ENCODE measurements at places on chromosomes 2 and 18.
A peak's percentile ranks its signal among the peaks of the same experiment; 100 is the strongest.

GRCh38 chr18:12315911-12316310 lies 7.9 kb downstream of the TUBB6 start:
- no peak for DNase-seq

DNA sequence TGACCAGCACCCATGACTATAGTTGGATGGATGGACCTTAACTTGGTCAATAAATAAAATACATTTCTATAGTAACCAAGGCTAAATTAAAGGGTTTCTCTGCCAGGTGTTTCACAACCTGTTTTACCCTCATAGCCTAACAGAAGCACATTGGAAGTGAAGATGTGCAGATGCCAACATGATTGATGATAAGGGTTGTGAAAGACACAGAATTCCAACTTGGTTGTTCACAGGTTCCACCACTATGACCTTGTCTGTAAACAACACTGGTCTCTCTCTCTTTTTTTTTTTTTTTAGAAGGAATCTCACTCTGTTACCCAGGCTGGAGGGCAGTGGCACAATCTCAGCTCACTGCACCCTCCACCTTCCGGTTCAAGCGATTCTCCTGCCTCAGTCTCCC lies 37.5 kb upstream of the PTH2R start:
- no peak for DNase-seq

DNA sequence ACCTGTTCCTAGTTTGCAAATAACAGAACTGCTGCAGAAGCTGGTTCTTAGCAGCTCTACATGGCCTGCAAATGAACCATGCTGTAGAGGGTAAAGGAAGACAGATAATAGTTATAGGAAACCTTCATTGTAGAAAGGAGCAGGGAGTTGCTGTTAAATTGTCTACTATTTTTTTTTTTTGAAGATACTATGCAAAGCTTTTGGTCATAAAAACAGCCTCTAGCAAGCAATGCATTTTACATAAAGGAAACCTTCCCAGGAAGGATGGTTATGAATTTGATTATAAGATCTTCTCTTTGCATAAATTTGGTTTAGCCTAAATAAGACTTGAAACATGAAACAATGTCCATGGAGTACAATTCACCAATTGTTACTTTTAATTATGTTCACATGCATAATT lies 793.4 kb downstream of the SLC4A3 start:
- no peak for DNase-seq

GRCh38 chr2:152428800-152429582 lies 94.0 kb downstream of the FMNL2 start:
- no peak for DNase-seq

DNA sequence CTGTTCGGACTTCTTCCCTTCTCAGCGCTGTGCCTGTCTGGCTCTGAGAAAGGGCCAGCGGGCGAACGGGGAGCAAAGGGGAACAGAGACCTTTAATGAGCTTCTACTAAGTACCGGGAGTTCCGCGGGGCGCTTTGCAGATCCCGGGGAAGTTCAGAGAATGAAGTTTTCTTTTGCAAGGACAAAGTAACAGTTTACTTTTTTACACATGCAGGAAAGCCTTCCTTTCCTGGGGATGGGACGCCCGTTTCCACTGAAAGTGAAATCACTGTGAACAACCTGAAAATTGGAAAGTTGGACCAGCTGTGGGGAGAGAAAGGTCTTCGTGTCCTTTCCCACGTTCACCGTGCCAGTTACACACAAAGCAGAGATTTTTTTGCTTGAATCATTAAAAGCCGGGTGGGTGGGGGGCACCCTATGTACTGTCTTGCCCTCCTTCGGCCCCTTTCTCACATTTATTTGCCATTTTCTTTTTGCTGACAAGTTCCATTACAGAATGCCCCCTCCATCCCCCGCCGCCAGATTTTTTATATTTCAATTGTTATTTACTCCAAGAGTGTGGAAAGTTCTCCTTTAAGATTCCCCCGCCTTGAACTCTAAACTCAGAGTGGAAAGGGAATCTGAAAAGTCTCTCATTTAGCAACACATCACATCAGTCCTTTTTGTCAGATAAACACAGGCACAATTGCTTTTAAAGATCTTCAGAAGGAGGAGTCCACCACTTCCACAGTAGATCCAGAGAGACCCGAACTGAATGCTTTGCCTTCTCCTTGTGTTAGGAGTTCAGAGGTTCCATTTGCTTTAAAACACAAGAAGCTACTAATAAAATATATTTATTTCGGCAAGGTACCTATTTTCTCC lies 1.1 kb upstream of the FN1 start:
- peak; percentile 35 for DNase-seq

Data from urothelium cell line (cell line).